Kidney epithelial cell (primary cell): ENCODE measurements at places on chromosomes 4 and X. TPM values are rescaled to one million over a fixed set of nuclear protein-coding genes. Genes with fewer than 3 reads are reported as not detected.

GRCh38 chr4:117434424-117434823, 349.0 kb upstream of the TRAM1L1 start:
- no peak for DNase-seq

DNA sequence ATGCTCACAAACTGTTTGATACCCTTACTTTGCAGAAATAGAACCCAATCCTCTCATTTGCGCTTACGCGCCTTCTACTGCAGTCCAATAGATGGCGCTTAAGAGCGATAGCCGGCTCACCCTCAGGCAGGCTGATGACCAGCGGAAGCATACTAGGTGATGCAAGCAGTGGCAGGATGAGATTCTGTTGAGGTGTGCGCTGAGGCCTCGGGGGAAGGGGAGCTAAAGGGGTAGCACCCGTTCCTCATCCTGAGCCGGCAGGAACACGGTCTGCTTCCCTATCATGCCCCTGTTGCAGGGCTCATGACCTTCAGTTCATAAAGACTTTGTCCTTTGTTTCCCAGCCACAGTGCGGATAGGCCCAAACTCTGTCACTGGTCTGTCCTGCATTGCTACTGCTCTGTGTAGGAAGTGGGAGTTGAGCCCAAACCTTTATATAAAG, 628.9 kb downstream of the TLL1 start:
- no peak for DNase-seq

DNA sequence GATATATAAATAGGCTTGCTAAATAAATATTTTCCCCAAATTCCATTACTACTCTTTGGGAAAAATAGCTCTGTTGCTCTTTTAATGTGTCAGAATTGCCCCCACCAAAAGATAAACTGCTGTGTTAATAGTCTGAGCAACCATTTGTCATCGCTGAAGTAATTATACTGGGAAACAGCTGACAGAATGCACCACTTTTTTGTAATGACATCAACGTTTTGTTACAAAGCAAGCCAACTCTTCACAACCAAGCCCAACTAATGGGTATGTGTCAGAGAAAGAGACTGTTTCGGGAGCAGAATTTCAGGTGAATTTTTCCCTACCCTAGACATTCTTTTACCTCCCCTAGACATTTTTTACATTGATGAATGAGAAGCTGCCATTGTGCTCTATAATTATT, 405.0 kb upstream of the MAGEB18 start:
- no peak for DNase-seq

DNA sequence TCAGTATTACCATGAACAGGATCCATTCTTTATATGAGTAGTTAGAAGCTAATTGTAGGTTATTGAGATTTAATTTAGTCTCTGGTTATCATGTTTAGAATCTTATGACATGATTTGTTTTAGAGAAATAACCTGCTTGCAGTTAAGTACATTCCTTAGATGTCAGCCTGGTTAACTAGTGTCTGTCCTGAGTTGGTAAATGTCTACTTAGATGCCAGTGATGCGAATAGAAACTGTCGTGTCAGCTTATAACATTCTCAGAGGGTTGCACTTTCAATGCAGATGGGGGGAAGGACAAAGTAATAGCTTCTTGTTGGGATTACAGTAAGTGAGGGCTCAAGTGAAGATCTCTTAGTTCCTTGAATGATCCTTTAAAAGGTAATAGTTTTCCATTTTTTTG, 227.8 kb upstream of the SPRY1 start:
- peak; percentile 19 for DNase-seq

- DNase-seq: no peak
These were observed 32.5 kb downstream of the LANCL3 start for GRCh38 chrX:37603938-37604409.

DNA sequence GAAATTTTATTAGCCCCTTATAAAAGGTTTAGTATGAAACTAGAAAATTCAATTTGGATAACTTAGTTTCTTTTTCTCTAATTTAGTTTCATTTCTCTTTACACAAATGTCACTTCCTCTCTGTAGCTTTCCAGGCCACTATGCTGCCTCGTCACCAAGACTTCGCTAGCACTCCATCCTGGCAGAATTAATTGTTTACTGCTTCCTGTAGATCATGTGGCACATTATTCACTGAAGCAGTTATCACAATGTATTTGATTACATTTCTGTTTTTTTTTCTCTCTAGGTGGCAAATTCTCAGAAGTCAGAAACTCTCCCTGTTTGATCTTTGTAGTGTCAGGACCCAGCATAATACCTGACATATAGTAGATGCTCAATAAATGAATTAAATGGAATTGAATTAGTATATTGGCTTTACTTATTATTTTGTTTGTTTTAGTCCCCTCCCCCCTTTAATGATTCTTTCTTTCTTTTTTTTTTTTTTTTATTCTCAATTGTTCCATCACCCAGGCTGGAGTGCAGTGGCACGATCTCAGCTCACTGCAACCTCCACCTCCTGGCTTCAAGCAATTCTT, 9.3 kb upstream of the SAT1 start:
- no peak for DNase-seq

DNA sequence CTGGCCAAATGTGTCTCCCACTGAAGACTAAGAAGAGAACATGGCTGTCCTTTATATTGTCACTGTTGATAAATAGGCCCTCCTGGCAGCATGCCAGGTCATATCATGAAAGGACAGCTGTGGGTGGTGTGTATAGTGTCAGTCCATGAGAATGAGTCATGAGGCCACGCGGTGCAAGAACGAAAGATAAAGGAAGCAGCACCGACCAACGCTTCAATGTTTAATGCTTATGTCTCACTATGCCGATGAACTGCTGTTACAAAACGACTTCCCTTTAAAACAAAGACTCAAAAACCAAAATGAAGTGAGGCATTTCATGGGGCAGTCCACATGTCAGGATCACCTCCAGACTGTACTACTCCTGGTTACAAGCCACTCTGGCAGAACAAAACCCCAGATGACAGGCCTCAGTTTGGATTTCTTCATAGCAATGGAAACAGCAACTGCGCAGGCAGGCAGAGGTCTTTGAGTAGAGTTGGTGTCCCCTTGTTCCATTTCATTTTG, 5.2 kb upstream of the TCEANC start:
- DNase-seq: no peak

DNA sequence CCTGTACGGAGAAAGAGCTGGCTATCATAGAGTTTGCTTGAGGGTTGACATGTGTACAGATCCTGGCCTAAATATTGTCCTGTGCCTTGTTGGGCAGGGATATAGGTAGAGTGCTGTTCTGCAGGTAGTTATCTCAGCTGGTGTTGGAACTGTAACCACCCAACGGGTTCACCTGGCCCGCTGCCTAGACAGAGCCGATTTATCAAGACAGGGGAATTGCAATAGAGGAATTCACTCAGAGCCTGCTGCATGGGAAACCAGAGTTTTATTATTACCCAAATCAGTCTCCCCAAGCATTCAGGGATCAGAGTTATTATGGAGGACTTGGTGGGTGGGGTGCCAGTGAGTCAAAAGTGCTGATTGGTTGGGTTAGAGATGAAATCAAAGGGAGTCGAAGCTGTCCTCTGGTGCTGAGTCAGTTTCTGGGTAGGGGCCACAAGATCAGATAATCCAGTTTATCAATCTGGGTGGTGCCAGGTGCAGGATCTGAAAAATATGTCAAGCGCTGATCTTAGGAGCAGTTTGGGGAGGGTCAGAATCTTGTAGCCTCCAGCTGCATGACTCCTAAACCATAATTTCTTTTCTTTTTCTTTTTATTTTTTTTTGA, 42.5 kb upstream of the XIAP start:
- DNase-seq: no peak

The PF4V1 gene
- not detected in 2 replicates for total RNA-seq

The AKAP14 gene
- not detected in 2 replicates for total RNA-seq

The MXRA5 gene
- 4.9 and 5.4 TPM in 2 replicates for total RNA-seq

The STARD8 gene
- 1.8 and 2.7 TPM in 2 replicates for total RNA-seq

The CENPVL1 gene
- 0.96 TPM in 1 of 2 replicates, not detected in the other for total RNA-seq
